Renal cortex interstitium (tissue), 15 donors: ENCODE measurements at places on chromosomes 7 and 10. TPM values are rescaled to one million over a fixed set of nuclear protein-coding genes. Genes with fewer than 3 reads are reported as not detected.

The CDHR3 gene
- 12.1 TPM for polyA plus RNA-seq

The TCAF2 gene
- polyA plus RNA-seq, result 3.8 TPM

The RFC2 gene
- polyA plus RNA-seq, result 42.4 TPM

The MEOX2 gene
- 2.7 TPM for polyA plus RNA-seq

The LRRC18 gene
- polyA plus RNA-seq, result 0.24 TPM
